ENCODE measurements at places on chromosomes 2 and 18.

- DNase-seq: no peak
Measured at GRCh38 chr2:32760628-32761027, 132.8 kb downstream of the TTC27 start.

- DNase-seq: no peak
Measured at GRCh38 chr2:28600181-28600580, 104.3 kb downstream of the PLB1 start.

GRCh38 chr2:190655113-190655512 is 6.2 kb downstream of the NAB1 start:
- peak; percentile 54 for DNase-seq

- no peak for DNase-seq
Measured at GRCh38 chr2:19048593-19049266, 309.7 kb downstream of the OSR1 start.

- no peak for DNase-seq
Measured at GRCh38 chr18:10387399-10387798, 67.0 kb upstream of the APCDD1 start.

DNA sequence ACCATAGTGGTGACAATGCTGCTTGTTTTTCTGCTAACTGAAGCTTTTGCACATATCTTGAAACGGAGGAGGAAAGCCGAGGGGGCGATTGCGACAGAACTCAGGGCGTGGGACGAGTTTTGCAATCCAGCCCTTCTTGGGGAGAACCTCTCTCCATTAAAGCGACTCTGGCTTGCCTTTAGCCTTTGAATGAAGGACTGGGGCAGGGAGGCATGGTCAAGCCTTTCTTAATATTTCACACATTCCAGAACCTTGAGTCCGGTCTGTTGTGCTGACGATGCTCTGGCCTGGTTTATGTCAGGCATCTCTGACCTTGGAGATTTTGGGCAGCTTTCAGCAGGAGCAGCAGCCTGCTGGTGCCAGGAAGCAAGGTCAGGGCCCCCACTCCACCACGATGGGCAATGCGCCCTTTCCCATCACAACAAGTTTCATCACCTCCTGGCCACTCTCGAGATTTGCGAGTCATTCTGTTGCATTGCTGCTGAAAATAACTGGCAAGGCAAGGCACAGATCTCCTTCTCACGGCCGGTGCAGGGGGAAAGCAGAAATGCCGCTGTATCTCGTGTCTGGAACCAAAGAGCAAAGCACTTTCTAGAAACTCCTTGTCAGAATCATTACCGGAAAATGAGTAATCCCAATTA is 10.8 kb downstream of the EMILIN2 start:
- no peak for DNase-seq

DNA sequence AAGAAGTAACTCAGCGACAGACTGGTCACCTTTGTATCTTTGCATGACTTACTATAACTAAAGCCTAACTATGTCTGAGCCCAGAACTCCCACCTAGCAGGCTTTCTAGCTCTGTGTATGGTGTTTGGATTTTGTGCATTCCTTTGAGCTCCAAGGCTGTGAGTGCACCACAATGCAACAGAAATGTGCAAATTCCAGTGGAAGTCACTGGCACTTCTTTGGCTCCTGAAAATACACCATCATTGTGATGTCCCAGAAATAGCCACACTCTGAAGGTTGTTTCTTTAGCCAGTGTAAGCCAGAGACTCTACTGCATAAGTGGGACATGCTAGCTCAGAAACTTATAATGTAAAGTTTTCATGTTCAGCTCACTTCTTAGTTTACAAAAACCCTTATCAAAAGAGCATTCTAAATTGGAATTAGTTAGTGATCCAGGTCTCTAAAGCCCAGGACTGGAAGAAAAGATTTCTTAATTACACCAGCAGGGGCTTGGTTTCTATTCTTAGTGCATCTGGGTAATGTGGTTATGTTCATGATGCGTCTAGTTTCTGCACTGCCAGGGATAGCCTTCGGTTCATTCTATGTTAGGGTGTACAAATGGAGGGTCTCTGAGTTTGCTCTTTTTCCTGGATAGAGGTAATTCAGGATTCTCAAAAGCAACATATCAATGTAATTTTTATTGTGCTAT is 1239.5 kb upstream of the ZEB2 start:
- DNase-seq: no peak

DNA sequence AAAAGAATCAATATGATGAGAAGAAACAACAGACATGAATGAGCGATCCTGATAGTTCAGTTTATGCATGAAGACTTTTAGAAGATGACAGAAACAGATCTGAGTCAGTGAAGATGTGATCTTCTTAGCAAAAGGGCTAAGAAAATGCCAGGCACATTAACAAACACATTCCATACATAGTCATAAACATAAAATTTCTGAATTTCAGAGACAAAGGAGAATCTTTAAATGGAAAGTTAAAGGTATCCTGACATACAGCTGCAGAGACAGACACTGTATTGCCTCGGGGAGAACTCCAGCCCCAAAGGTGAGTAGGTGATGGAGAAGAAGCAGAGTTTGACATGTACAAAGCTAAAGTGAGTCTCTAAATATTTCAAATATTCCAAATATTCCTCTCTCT is 40.6 kb upstream of the FN1 start:
- DNase-seq: no peak

GRCh38 chr2:10258326-10258725 is 44.4 kb upstream of the HPCAL1 start:
- DNase-seq: no peak

- no peak for DNase-seq
Measured at GRCh38 chr2:170641961-170642360, 73.2 kb upstream of the SP5 start.

DNA sequence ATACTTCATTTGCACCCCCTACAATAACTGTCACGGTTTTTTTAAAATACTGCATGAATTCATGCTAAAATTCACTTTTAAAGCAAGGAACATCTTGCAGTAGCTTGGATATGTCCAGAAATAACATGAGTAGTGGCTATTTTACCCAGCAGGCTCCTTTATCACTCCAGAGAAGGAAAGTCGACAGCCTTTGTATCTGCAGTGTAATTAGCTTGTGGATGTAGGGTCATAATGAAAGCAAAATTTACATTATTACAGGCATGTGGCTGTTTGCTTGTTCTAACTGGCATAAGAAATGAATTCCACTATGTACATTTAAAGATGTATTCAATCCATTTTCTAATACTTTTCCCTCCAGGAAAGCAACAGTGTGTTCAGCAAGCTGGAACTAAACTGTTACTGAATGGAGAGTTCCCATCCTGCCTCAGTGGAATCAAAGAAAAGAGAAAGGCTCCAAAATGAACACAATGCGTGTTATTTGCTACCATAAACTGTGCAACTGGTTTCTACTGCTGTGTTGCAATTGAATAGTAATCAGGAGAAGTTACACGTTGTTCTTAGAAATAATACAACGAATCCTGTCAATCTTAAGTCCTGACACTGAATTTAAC is 321.2 kb upstream of the VRK2 start:
- no peak for DNase-seq

- no peak for DNase-seq
Measured at GRCh38 chr2:69253611-69254301, 133.3 kb downstream of the GFPT1 start.

All from NCI-H2227 treated with DMSO at 0.1 percent for 48 hours (cell line).